ENCODE measurements at places on chromosomes 7 and 10.

DNA sequence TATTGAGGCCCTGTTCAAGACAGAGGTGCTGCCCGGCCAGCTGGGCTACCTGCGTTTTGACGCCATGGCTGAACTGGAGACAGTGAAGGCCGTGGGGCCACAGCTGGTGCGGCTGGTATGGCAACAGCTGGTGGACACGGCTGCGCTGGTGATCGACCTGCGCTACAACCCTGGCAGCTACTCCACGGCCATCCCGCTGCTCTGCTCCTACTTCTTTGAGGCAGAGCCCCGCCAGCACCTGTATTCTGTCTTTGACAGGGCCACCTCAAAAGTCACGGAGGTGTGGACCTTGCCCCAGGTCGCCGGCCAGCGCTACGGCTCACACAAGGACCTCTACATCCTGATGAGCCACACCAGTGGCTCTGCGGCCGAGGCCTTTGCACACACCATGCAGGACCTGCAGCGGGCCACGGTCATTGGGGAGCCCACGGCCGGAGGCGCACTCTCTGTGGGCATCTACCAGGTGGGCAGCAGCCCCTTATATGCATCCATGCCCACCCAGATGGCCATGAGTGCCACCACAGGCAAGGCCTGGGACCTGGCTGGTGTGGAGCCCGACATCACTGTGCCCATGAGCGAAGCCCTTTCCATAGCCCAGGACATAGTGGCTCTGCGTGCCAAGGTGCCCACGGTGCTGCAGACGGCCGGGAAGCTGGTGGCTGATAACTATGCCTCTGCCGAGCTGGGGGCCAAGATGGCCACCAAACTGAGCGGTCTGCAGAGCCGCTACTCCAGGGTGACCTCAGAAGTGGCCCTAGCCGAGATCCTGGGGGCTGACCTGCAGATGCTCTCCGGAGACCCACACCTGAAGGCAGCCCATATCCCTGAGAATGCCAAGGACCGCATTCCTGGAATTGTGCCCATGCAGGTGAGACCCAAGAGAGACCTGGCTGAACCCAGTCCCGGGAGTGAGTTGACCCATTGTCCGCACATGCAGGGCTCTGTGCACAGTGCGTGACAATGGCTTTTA is 2.8 kb downstream of the RBP3 start:
- DNase-seq: no peak

DNA sequence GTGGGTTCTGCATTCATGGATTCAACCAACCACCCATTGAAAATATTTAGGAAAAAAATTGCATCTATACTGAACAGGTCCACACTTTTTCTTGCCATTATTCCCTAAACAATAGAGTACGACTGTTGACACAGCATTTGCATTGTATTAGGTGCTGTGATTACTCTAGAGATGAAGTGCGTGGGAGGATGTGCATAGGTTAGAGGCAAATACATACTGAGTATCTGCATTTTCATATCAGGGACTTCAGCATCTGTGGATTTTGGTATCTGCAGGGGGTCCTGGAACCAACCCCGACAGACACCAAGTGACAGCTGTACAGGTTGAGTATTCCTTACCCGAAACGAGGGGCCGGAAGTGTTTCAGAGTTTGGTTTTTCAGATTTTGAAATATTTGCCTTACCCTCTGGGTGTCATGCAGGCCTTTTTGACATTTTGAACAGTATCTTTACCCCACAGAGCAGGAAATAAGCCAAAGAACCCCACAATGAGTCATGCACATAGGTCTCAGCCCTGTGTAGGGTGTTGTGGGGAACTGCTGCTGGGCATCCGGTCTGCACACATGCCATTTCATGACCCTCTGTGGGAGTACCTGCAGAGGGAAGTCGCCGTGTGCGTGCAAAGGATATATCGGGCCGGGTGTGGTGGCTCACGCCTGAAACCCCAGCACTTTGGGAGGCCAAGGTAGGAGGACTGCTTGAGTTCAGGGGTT is 14.5 kb downstream of the NUDT5 start:
- DNase-seq: no peak

- no peak for DNase-seq
Measured at GRCh38 chr10:33991924-33992323, 657.5 kb upstream of the NRP1 start.

GRCh38 chr7:100132126-100132525 is 5.4 kb downstream of the MBLAC1 start:
- no peak for DNase-seq

DNA sequence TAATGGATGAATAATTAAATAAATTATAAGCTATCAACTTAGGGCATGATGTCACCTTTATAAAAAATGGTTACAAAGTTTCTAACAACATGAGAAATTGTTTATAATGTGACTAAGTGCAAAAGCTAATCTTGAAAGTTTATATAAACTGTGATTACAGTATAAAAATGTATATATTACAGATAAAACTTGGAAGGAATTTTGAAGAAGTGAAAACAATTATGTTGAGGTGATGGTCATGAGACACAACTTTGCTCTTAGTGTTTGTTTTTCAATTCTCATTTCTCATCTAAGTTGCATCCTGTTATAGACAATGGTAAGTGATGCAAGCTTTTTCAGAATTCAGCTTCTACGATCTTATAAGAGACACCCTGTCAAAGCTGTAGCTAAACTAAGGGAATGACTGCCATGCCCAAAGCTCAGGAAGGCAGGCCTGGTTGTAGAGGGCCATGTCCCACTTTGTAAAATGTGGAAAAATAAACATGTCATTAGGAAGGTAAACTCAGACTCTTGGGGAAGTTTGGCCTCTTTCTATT is 23.9 kb downstream of the MACC1 start:
- DNase-seq: no peak

DNA sequence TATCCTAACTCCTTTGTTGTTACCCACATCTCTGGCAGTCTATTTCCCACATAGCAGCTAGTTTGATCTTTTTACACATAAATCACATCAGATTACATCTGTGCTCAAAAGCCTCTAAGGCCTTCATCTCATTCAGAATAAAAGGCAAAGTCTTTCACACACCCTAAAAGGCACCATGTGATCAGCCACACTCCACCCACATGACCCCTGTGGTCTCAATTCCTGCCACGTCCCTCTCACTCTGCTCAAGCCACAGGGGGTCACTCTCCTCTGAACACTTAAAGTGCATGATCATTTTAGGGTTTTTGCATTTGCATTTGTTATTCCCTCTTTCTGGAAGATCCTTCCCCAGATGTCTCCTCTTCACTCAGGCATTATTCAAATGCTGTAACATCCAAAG is 30.8 kb downstream of the ELAPOR2 start:
- DNase-seq: no peak

GRCh38 chr10:131113709-131114291 is 197.7 kb downstream of the TCERG1L start:
- DNase-seq: no peak

DNA sequence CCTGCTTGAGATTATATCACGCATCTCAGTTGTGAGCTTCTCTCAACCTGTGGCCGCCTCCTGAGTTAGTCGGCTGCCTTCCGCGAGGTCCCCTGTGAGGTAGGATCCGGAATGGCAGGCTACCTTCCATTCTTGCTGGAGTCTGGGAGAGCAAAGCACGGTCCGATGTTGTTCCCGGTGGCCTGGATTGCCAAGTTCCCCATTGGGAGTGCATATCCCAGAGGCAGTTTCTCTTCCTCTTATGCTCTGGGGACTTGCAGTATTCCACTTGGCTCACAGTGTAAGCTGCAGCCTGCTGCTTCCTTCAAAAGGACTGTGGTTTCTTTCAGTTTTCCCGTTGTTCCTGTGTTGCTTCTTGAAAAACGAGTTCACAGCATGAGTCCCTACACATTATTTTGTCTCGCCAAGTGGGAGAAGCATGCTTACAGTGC is 225.4 kb upstream of the ZWINT start:
- DNase-seq: no peak

GRCh38 chr10:50392966-50393718 is 141.8 kb upstream of the ASAH2 start:
- no peak for DNase-seq

DNA sequence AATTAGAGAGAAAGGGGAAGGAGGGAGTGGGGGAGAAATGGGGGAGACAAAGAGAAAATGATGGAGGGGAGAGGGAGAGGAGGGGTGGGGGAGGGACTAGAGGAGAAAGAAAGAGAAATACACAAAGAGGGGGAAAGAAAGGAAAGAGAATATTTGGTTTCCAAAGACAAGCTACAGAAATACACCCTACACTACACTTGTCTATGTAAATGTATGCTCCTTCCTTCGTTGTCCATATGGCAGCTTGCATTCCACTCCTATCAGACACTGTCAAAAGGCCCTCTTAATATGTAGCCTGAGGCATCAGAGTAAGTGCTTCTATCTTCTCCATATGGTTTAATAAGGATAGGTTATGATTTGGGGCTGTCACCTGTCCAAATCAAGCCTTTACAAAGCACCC is 92.8 kb upstream of the FEZF1 start:
- no peak for DNase-seq

DNA sequence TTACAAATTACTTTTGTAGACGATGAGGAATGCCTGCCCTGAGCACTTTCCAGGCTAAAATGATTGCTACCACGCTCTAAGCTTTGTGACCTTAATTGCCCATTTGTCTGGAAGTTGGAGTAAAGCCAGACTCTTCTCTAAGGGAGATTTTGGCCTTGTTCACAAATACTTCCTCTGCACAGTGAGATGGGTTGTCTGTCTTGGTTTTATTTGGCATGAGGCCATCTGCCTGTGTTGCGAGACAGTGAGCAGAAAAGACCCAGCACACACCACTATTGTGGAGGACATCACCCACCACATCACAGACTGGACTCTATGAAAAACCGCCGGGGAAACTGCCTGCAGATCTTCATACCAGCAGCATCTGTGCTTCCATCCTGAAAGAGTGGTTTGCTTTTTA is 138.4 kb downstream of the BICC1 start:
- DNase-seq: no peak

DNA sequence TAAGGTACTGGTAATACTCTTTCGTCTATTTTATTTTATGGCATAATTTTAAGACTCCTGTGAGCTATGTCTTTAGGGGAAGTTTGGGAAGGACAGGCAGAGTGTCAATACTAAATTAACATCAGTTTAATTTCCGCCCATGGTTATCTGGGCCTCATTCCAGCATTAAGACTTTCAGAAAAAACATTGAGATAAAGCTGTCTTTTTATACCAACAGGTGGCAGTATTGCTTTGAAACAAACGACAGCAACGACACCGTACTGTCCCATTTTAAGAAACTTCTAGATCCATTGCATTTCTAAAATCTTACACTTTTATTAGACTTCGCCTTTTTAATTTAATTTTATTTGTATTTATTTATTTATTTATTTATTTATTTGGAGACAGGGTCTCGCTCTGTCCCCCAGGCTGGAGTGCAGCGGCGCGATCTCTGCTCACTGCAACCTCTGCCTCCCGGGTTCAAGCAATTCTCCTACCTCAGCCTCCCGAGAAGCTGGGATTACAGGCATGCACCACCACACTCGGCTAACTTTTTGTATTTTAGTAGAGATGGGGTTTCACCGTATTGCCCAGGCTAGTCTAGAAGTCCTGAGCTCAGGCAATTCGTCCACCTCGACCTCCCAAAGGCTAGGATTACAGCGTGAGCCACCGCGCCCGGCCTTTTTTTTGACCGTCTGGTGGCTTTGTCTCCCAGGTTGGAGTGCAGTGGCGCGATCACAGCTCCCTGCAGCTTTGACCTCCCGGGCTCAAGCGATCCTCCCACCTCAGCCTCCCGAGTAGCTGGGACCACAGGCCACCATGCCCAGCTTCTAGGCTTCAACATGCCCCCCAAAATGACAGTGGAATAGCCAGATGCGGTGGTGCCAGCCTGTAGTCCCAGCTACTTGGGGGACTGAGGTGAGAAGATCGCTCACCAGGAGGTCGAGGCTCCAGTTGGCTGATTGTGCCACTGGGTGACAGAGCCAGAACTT is 78.7 kb upstream of the C1GALT1 start:
- no peak for DNase-seq

GRCh38 chr7:20030417-20030816 is 186.8 kb downstream of the MACC1 start:
- no peak for DNase-seq

DNA sequence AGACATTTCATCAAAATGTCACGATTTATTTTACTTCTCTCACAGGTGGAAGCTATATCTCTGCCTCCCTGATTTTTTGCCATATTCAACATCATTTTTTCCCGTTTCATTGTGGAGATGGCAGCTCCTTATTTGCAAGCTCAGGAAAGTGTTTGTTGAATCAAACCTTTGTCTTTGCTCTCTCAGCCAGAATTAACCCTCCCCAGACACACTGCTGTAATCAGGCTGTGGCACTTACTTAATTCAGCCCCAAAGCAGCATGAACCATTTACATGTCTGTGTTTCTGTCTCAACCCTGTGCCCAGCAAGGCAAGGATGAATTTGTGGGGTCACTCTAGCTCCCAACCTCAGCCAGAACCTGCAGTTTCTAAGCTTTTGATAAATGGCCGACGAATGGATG is 397.2 kb downstream of the TCERG1L start:
- no peak for DNase-seq

GRCh38 chr7:113774182-113774807 is 144.5 kb downstream of the PPP1R3A start:
- DNase-seq: peak; percentile 25

- DNase-seq: no peak
Measured at GRCh38 chr7:138667535-138668228, 33.5 kb downstream of the SVOPL start.

- no peak for DNase-seq
Measured at GRCh38 chr10:122257041-122257440, 14.1 kb upstream of the BTBD16 start.

GRCh38 chr10:129135624-129136023 is 331.4 kb upstream of the MGMT start:
- DNase-seq: no peak
